ENCODE measurements at places on chromosomes 13 and 19.

GRCh38 chr13:45889590-45890243 lies 38.2 kb upstream of the SIAH3 start:
- no peak for DNase-seq

GRCh38 chr19:41249707-41250423 lies 14.3 kb upstream of the HNRNPUL1 start:
- DNase-seq, result no peak

DNA sequence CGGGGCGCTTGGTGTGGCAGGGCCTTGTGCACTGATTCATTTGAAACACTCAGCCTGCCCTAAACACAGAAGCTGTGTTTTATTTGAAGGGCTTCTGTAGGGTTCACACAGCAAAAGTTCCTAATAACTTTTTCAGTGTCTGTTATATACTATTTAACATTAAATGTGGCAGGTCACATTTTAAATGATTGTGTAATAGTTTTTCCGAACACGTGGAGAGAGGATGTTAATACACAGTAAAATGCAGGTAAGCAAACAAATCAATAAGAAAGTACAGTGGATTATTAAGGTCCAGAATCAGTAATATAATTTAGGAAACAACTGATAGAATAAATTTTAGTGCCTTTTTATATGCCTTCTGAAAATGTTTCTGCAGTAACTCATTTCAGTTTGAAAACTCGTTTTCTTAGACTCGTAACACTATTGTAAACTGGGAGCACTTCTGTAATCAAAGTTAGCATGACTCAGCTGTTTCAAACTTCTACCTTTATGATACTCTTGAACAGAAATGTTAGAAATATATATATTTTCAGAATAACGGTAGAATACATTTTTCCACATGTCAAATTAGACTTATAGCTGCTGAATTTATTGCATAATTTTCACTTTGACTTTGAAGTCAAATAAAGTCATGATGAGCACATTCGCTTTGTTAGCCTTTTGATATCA lies 70.1 kb downstream of the GGACT start:
- DNase-seq, result no peak

- peak; percentile 50 for DNase-seq
These were observed 11.1 kb downstream of the TEX101 start for GRCh38 chr19:43425567-43426392.

DNA sequence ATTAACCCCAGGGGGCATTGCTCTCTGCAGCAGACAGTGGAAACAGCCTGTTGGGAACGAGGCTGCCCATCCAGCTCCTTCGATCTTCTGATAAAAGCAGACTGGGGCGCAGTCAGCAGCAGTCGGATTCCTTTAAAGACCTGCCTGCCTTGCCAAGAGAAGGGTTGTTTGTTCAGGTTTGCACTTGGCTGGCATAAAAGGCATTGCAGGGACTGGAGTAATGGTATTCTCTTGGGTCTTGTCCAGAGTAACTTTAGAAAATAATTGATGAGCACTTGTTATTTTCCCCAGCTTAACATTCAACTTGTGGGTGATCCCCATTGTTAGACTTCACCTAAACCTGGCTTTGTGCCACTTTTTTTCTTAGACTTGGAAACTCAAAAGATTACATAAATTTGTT lies 67.3 kb upstream of the SLC10A2 start:
- no peak for DNase-seq

- no peak for DNase-seq
These were observed 7.1 kb downstream of the LAMP1 start for GRCh38 chr13:113304121-113304520.

- DNase-seq, result no peak
These were observed 137.6 kb downstream of the FOXO1 start for GRCh38 chr13:40528881-40529280.

- no peak for DNase-seq
These were observed 190.9 kb downstream of the COL4A1 start for GRCh38 chr13:110116072-110116487.

GRCh38 chr13:67330149-67330548 lies 100.0 kb upstream of the PCDH9 start:
- DNase-seq, result no peak

GRCh38 chr13:111011899-111012298 lies 97.0 kb upstream of the ANKRD10 start:
- DNase-seq, result no peak

DNA sequence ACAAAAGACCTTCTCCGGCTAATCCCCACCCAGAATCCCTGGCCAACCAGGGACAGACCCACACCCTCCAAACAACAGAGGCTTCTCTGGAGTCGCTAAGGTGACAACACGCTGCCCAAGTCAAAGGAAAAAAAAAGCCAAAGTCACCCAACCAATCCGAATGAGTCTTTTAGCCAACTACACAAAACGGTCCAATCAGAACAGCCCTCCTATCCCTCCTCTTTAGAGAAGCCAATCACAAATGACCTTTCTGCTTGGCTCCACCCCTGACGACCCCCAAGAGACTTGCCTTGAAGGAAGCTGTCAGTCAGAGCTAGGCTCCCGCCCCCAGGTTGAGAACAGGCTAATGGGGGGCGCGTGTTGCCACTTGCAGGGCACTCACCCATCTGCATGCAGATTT lies 6.6 kb upstream of the FBXW9 start:
- peak; percentile 50 for DNase-seq

DNA sequence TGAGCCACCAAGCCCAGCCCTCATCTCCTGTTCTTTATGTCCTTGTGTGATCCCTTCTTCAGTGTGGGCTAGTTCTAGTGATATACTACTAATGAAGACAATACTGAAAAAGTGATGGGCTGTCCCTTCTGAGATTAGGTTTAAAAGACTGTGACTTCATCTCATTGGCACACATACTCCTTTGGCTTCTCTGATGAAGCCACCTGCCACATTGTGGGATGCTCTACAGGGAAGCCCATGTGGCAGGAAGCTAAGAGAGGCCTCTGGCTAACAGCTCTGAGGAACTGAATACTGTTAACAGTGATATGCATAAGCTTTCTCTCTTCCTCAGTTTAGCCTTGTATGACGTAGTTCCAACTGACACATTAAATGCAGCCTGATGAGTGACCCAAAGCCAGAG lies 13.6 kb downstream of the CSNK1A1L start:
- no peak for DNase-seq

DNA sequence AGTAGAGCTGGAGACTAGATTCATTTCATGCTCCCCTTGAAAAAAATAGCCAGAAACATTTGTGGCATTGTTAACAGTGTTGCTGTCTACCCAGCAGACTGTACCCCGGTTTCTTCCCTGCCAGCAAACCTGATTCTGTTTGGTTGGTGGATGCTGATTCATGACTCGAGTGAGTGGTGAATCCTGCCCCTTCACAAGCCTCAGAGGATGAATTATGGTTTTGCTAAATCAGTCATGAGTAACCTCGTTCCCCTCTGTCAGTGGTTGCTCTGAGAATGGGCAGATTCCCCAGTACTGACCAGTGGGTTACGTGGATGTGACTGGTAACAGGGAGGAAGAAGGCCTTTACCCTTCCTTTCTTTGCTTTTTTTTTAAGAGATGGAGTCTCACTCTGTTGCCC lies 10.1 kb downstream of the NLRP12 start:
- no peak for DNase-seq

DNA sequence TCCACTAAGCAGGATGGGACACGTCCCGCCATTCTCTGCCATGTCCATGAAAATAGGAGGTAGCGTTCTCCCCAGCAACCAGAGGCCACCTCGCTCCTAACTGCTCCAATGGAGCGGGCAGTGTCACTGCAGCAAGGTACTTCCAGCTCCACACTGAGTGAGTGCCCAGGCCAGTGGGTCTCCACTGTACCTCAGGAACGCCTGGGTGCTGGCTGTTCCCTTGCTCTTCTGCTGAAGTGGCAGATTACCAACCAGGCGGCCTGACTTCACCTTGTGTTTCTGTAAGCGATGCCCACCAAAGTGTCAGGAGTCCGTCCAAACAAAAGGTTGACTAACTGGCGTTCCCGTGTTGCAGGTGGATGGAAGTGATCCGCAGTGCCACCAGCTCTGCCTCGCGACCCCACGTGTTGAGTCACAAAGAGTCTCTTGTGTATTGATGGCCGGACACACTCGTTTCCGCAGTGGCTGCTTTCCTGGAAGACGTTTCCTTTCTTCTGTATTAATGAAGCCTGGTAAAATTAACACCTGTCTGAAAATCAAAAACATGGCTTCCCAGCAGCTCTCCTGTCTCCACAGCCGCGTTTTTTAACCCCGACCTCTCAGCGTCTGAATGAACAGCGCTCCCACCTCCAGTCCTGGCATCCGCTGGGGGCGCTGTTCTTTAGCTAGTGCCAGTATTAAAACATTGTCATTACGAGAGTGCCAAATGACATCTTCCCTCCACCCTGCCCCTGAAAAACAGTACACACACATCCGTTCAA lies 128.8 kb downstream of the STK24 start:
- no peak for DNase-seq

DNA sequence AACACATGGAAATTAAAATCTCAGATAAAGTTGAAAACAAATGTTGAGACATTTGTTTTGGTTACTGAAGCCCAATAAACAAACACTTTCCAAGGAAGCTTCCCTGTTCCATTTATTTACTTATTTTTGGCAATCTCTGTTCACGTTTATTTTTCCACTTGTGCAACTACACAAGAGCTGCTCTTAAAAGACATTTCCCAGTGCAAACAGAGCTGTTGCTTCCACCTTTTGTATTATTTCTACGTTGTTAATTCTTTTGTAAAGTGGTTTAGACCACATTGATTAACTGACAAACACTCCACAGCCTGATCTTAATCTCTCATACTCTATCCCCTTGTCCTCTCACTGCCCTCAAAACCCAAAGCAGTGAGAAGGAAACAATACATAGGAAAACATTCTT lies 757.6 kb downstream of the LIG4 start:
- no peak for DNase-seq

GRCh38 chr13:72808917-72809500 lies 27.1 kb downstream of the PIBF1 start:
- DNase-seq, result no peak

GRCh38 chr13:39881887-39882286 lies 226.4 kb downstream of the COG6 start:
- DNase-seq, result no peak

GRCh38 chr19:6632002-6632621 lies 37.8 kb downstream of the TNFSF14 start:
- DNase-seq, result peak; percentile 62

- DNase-seq, result no peak
These were observed 19.0 kb downstream of the EPS8L1 start for GRCh38 chr19:55094456-55095259.

- peak; percentile 18 for DNase-seq
These were observed 136.3 kb upstream of the SERP2 start for GRCh38 chr13:44237276-44237767.

GRCh38 chr19:2120821-2121220 lies 24.1 kb downstream of the IZUMO4 start:
- DNase-seq, result no peak

GRCh38 chr19:29650772-29651387 lies 14.4 kb upstream of the PLEKHF1 start:
- DNase-seq, result no peak

- no peak for DNase-seq
These were observed 68.5 kb upstream of the POMP start for GRCh38 chr13:28590461-28590860.

DNA sequence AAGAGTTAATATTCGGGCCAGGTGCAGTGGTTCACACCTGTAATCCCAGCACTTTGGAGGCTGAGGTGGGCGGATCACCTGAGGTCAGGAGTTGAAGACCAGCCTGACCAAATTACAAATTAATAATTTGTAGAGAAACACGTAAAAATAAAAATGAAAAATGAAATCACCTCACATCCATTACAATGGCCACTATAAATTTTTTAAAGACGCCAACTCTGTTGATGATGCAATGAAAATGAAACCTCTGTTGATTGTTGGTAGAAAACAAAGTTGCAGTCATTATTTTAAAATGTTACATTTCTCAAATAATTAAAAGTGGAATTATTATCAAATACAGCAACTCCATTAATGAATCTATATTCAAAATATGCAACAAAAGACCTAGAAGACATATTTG lies 26.8 kb downstream of the ZNF100 start:
- no peak for DNase-seq

GRCh38 chr19:6021878-6022569 lies 44.1 kb upstream of the RANBP3 start:
- peak; percentile 54 for DNase-seq

- DNase-seq, result no peak
These were observed 84.0 kb upstream of the LSM14A start for GRCh38 chr19:34088292-34088691.

- no peak for DNase-seq
These were observed 25.2 kb downstream of the MARK4 start for GRCh38 chr19:45276284-45276687.

- no peak for DNase-seq
These were observed 518.6 kb downstream of the SLITRK5 start for GRCh38 chr13:88189728-88190127.

- DNase-seq, result peak; percentile 34
These were observed 13.3 kb upstream of the LEUTX start for GRCh38 chr19:39765091-39766076.

DNA sequence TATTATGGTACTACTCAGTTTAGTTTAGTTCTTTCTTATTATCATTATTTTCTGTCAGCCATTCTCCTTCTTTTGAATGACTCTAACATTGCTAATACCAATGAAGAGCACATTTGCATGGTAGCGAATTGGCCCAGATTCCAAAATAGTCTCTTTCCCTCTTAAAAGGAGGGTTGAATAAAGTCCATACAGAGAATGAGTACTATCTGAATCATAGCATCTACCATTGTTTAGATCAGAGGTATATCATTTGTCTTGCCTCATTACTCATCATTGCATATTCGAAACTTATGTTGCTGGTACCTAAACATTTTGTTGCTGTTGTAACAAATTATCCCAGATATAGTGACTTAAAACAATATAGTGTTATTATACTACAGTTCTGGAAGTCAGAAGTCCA lies 1235.3 kb upstream of the ATXN8OS start:
- no peak for DNase-seq

GRCh38 chr13:97384371-97384770 lies 49.6 kb upstream of the RAP2A start:
- no peak for DNase-seq

GRCh38 chr19:3149089-3149488 lies 13.3 kb downstream of the GNA15 start:
- no peak for DNase-seq
